Stimulated activated CD8-positive, alpha-beta memory T cell treated with anti-CD3 and anti-CD28 coated beads, Interleukin-4, amount 100 ng/mL, for 1 hour (primary cell): ENCODE measurements at places on chromosomes 7 and 10.

DNA sequence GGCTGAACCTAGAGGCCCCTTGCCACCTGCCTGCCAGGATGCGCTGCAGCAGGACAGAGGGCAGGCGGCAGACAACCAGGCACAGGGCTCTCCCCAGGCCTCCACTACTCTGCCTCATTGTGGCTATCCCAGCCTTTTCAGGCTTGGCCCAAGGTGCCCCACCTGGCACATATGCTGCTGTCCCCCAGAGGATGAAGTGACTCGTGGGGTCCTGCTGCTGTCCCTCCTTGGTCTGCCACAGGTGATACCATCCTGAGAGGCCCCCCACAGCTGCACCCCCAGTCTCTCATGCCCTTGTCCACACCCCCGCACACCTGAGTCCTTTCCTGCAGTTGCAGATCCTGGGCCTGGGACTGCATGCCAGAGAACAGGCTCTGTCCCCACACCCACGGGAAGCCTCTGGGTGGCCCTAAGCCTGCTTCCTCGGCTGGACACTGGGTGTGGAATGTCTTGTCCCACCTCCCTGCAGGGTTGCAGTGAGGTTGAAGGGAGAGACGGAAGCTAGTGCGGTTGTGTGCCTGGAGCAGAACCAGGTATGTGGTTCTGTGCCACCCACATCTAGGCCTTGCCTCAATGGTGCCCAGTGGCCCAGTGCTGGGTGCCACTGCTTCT lies 55.3 kb downstream of the RASGEF1A start:
- DNase-seq, result no peak

DNA sequence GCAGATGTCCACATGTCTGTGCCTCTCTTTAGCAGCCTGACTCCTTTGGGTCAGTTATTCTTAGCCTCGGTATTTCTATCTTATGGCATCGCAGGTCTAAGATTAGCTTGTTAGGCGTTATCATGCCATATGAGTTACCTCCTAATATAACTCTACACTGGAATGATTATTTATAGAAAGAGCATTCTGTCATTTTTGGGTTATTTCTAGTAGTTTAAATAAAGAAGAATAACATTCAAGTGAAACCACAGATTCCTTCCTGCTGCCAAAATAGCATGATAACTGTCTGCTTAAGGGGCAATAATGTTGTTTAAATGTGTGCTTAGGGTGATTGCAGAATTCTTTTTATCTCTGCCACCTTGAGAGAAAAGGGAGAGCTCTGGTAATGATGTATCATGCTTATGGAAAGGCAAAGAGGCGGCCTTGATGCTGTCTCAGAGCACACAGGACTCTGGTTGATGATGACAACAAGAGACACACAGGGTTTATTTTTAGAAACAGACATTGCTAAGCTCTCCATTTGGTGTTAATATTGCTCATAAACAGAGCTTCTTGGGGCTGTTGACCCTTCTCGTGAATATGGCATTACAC lies 10.4 kb downstream of the HDAC9 start:
- DNase-seq, result no peak

- DNase-seq, result no peak
Measured at GRCh38 chr10:32790483-32790882, 167.5 kb downstream of the ITGB1 start.

- DNase-seq, result no peak
Measured at GRCh38 chr7:11297126-11297625, 323.5 kb downstream of the PHF14 start.

DNA sequence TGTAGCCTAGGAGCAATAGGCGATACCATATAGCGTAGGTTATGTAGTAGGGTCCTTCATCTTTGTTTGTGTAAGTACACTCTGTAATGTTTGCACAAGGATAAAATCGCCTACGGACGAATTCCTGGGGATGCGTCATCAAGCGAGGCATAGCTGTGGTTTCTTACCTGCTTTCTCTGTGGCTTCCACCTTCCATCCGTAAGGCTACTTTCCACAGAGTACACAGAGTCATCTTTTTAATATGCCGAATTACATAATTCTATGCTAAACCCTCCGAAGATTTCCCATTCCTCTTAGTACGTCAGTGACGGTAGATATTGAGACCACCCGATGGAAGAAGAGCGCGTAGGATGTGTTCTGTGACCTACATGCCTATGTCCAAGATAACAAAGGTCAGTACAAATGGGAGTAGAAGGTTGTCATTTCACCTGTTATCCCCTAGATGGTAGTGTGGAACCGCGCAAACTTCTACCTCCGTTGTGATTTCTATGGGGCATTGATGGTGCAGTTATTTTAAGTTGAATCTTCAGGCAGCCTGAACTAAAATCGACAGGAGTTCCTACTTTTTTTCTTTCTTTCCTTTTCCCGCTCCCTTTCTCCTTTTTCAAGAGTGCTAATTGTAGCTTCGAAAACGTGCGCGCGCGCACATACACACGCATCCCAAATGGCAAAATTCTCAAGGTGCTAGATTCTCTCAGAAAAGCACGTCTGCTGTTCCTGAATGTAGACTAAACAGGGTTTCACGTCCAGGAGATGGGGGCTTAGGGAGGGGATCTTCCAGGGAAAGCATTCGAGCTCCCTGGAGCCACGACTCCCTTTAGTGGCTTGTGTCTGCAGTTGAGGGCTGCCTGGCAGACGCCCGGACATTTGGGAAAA lies 111.7 kb upstream of the MBL2 start:
- no peak for DNase-seq

- no peak for DNase-seq
Measured at GRCh38 chr10:35986756-35987502, 344.8 kb upstream of the FZD8 start.

GRCh38 chr10:119138346-119139306 lies 26.9 kb downstream of the SFXN4 start:
- DNase-seq, result no peak

- no peak for DNase-seq
Measured at GRCh38 chr10:43585046-43585445, 10.6 kb upstream of the ZNF239 start.

DNA sequence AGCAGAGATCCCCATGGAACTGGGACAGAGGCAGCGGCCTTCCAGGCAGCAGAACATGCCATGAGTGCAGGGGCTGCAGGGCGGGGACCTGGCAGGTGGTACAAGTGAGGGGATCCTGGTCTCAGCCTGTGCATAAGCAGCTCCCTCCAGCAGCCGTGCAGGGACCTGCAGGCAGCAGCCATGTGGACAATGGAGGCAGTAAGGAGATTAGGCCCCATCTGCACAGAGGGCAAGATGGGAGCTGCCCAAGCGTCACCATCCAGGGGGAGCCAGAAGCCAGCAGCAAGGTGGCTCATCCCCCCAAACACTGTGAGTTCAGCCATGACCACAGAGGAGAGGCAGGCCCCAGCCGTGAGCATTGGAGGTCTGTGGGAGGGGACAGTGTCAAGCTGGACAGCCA lies 3.1 kb downstream of the DDC start:
- DNase-seq, result no peak

DNA sequence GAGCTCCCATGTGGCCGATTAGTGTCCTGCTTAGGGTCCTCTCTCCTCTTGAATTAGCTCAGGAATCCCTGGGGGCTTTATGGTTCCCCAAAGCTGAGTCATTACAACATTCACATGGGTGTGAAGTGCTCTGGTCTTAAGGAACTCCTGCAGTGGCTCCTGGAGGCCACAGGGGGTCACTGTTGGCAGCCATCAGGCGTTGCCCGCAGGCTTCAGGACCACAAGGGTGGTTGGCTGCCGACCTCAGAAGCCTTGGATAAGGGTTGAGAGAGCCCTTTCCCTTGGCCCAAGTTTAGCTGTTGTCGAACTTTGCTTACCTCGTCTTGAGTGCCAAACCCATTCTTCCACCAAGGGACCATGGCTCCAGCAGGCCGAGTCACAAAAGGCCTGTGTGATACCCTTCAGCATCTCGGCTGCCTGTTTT lies 61.7 kb downstream of the SH2D4B start:
- DNase-seq, result no peak

GRCh38 chr7:22725585-22725984 lies 1.4 kb upstream of the IL6 start:
- DNase-seq, result no peak

GRCh38 chr10:60604342-60604741 lies 173.9 kb upstream of the CDK1 start:
- no peak for DNase-seq

- no peak for DNase-seq
Measured at GRCh38 chr10:4686644-4686996, 139.4 kb upstream of the AKR1E2 start.

DNA sequence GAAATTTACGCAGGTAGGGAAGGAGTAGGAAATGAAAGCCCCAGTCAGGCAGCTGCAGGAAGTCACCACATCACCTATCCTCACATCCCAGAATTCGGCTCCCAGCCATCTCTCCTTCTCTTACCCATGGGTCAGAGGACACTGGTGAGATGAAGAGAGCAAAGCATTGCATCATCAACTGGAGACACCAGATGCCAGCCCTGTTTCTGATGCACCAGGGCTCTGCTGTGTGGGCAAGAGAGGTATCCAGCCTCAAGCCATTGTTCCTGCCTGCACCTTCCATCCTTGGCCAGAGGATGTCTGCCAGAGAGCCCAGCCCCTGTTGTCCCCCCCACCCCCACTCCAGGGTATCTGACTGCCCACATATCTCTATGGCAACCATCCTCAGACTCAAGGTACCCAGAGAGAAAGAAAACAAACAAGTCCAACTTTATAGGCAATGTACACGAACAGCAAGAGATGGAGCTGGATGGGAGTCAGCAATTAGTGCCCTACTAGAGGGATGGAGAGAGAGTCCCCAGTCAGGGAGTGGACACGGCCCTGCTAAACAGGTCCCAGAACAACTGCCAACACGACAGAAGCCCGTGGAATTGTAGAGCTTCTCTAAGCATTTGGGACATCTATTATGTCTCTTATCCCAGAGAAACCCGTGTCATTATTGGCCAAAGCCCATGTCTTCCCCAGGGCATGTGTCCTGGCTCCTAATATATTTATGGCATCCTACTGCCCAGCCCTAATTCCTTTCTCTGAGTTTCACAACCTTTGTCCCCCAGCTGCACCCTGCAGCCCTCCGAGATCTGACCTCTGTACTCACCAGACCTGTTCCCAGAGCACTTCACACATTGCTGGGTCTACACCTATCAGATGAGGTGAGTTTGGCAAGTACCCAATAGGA lies 2.8 kb downstream of the CAMK2G start:
- DNase-seq, result no peak

- no peak for DNase-seq
Measured at GRCh38 chr7:145624618-145625017, 492.0 kb upstream of the CNTNAP2 start.

DNA sequence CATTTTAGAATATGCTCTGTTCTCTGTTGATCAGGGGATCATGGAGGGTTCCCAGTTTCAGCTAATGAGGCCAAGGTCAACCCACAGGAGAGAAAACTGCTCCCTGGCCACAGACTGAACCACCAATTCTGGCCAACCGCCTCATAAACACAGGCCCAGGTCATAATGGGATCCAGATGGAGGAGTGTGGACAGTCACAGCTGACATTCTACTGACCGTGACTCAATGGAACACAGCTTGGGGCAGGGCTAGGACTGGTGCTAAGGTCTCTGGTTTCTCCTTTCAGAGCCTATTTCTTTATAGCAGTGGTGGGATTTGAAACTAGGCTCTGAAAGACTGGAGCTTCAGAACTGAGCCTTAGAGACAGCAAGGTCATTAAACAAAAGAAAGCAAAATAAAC lies 68.3 kb downstream of the HIPK2 start:
- no peak for DNase-seq

DNA sequence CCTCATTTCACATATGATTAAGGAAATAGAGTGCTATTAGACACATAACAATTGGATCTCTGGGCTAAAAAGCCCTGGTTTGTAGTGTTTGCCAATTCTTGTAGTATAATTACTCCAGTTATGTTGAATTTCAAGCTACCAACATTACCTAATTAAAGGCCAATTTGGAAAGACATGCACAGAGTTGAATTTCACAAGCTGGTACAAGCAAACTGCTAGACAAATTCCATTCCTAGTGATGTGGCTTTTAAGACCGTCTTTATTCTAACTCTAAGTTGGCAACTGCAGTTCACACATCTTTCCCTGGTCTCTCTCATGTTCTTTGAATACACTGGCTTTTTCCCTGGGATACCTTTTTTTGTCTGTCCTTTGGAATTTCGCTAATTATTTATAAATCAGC lies 384.1 kb upstream of the CNTNAP2 start:
- DNase-seq, result no peak

DNA sequence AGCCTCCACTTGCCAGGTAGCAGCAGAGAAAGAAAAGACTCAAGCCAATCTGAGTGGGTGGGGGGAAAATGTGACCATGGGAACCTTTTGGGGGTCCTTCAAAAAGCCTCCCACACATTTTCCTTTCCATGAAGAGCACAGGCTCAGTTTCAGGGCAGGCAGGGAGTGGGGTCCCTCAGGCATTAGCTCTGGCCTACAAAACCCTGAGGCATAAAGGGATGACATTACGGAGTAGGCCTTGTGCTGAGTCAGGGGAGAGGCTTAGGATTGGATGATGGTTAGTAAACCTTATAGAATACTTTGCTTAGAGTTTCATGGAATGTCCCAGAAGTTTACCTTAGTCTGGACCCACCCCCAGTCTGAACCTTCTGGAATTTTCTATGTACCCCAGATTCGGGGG lies 3.5 kb downstream of the DNAJC30 start:
- no peak for DNase-seq

- no peak for DNase-seq
Measured at GRCh38 chr10:113704637-113705343, 25.1 kb downstream of the CASP7 start.

DNA sequence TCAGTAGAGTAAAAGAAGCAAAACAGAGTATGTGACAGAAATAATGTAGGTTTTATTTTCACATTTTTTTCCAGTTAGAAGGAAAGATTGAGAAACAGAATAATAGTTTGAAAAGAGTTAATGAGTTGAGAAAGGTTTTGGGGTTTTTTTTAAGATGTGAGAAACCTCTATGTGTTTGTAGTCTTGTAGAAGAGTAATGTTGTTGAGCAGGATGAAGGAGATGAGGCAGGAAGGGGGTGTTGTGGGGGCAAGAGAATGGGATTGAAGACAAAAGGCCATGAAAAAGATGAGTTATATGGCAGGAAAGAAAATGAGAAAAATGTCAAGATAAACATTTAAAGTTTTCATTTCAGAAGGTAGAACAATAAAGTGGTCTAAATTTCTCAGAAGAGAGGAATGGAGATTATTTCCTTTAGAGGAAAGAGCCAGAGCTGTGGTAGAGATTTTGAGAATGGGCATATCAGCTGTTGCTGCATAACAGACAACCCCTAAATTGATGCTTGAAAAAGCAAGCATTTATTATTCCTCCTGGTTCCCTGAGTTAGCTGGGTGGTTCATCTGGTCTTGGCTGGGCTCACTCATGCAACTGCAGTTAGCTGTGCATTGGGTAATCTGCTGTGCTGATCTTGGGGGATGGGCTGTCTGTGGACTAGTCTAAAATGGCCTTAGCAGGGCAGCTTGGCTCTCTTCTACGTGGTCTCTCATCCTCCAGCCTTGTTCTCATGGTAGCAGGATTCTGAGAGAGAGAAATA lies 27.1 kb downstream of the PCGF5 start:
- DNase-seq, result no peak

GRCh38 chr7:133025056-133025455 lies 56.8 kb downstream of the CHCHD3 start:
- no peak for DNase-seq

- peak; percentile 54 for DNase-seq
Measured at GRCh38 chr10:64041185-64041988, 520.2 kb downstream of the REEP3 start.
